ENCODE measurements at places on chromosomes 3 and 15.

GRCh38 chr15:93300796-93301195, 211.8 kb upstream of the RGMA start:
- no peak for DNase-seq

- DNase-seq, result no peak
Observed at GRCh38 chr3:494190-494589, 297.6 kb downstream of the CHL1 start.

- no peak for DNase-seq
Observed at GRCh38 chr3:168089179-168089771, 6.4 kb downstream of the GOLIM4 start.

- DNase-seq, result no peak
Observed at GRCh38 chr15:74402337-74402841, 31.4 kb downstream of the SEMA7A start.

DNA sequence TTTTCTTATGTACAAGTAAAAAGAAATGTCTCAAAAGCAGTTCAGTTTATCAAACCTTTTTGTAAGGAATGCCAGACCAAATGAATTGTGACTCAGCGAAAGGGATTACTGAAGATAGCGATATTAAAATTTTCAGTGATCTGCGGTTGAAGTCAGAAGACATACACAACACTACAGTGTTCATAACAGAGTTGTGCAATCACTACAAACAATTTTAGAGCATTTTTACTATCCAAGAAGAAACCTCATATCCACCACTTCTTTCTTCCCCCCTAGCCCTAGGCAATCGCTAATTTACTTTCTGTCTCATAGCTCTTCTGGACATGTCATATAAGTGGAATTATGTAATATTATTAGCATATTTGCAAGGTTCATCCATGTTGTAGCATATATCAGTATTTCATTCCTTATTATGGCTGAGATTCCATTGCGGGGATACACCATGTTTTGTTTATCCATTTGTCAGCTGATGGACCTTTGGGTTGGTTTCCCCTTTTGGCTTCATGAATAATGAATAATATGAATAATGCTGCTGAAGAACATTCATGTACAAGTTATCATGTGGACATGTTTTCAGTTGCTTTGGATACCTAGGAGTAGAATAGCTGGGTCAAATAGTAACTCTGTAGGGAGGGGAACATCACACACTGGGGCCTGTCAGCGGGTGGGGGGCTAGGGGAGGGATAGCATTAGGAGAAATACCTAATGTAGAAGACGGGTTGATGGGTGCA, 23.6 kb upstream of the ALPK3 start:
- DNase-seq, result no peak

GRCh38 chr3:184970186-184970585, 158.2 kb downstream of the VPS8 start:
- no peak for DNase-seq

DNA sequence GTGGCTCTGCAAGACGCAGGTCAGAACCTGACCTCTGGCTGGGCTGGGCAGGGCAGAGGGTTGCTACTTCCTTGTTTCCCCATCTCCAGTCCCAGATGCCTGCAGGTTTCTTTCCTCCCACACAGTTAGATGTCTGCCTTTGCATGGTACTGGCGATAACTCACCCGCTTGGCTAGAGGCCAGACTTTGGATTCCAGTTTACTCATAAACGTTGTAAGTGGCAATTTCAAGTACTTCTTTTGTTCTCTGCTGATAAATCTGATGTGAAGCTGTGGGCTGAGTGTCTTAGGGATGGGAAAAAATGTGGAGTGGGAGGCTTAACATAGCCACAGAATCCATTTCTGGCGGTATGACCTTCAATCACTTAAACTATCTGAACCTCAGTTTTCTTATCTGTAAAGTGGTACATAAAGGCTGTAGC, 194.2 kb downstream of the EBLN2 start:
- DNase-seq, result no peak
